ENCODE measurements at places on chromosomes 2 and 18.

DNA sequence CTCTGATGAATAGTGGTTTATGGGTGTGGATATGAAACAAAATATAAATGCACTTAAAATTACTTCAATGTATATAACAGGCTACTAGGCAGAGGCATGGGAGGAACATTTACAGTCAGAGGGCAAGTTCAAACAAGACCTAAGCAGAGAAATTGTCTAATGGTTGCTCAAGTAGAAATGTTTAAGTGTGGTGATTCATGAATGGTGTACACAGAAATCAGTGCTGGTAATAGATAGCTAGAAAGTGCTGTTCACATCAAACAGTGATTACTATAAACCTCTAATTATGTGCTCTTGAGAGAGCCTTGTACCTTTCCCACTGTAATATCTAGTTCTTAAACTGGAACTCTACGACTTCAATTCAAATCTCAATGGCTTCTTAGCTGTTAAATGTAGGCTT, 485.1 kb downstream of the NRXN1 start:
- no peak for DNase-seq

GRCh38 chr2:233794128-233794658, 16.1 kb downstream of the MROH2A start:
- no peak for DNase-seq

GRCh38 chr2:174846941-174847938, 83.0 kb upstream of the CHRNA1 start:
- DNase-seq = no peak

DNA sequence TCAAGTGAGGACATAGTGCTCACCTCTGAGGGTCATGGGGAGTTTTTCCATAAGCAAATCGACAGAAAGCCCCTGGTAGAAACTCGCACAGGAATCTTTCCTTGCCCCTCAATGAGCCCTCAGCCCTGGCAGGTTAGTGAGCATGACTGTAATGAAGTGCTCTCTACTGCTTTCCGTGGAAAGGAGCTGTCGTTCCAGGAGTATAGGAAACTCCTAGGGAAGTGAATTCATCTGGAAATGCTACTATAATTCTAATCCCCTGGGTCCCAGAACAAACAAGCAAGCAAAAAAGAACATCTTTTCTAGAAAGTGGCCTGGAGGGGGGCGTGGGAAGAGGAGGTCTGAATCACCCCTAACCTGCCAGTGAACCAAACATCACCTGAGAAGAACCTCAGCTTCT, 18.1 kb downstream of the BCL2L11 start:
- no peak for DNase-seq

GRCh38 chr2:189402932-189403331, 38.3 kb upstream of the WDR75 start:
- DNase-seq = no peak

All from AML-193 (cell line).